Hematopoietic multipotent progenitor cell (in vitro differentiated cells): ENCODE measurements at places on chromosomes 1 and 21.

- no peak for DNase-seq
Observed at GRCh38 chr1:28833381-28833780, 21.4 kb downstream of the OPRD1 start.

- no peak for DNase-seq
Observed at GRCh38 chr1:6105763-6106162, 60.1 kb downstream of the KCNAB2 start.

DNA sequence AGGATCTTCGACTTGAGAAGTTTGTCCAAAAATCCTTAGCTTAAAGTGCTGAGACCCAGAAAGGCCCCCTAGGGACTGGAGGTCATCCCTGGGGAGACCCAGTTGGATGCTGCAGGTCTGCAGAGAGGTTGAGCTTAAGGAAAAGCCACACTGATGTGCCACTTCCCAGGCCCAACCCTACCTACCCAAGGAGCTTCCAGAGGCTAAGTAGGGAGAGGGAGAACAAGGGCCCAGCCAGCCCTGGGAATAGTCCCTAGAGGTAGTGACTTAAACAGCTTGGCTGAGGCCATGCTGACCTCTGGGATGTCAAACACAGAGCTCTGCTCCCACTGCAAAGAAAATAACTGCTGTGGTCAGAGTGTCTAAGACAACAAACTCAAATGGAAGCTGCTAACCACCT, 693.7 kb downstream of the MATN1 start:
- DNase-seq: no peak

DNA sequence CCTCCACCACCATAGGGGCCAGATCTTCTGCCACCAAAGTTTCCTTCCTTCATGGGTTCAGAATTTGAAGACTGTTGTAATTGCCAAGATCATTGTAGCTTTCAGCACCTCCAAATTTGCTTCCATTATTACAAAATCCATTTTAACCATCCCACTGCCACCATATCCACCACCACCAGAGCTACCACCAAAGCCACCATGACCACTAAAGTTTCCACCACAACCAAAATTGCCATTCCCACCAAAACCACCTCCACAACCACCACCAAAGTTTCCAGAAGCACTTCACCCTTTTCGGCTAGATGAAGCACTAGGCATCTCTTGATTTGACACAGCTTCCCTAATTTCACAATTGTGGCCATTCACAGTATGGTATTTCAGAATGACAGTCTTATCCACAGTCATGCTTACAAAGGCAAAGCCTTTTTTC, 45.2 kb downstream of the SLC30A7 start:
- DNase-seq: no peak

DNA sequence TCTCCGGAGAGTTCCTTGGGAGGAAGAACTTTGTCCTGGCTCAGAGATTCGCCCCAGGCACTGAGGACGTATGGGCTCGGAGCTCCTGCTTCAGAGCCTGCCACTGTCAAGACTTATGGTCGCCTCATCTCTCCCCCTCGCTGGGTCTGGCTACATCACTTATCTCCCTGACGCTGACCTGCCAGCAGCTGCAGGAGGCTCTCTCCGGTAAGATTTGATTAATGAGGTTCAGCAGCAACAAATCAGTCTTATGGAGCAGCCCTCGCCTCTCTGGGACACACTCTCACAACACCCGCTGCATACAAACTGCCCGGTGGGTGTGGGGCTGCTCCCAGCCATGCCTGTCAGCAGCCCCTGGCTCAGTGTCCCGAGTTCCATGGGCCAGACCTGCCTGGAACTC, 297.8 kb downstream of the RRAGC start:
- DNase-seq: no peak

DNA sequence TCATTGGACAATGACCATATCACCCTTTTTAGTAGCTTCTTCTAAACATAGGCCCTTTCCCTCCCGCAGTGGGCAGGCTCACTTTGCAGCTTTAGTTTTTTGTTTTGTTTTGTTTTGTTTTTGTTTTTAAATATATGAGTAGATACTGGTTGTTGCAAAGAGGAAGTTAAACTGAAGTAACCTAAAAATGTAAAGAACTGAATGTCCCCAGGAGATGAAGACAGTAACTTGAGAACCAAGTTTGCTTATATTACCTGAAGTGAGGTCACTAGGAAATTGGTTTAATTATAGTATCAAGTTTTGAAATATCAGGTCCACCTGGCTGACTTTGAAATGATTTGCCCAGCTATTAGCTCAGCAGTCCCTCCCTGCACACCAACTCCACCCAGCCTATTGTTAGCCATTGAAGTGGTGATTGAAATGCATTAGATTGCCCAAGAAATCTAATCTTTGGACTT, 18.2 kb downstream of the SMAP2 start:
- no peak for DNase-seq

DNA sequence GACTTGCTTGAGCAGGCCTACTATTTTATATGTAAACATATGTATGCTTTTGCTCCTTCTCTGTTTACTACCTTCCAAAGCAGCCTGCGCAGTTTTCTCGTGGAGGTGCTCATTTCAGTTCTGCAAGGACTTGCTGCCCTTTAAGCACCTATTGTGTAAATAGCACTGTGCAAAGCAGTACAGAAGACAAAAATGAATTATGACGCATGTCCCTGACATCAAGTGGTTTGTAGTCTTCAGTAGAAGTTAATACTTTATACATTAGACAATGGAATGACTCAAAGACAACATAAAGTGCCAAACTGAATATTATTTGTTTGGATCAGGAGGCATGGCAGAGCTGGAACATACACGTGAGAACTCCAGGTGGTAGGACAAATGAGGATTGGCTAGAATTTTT, 611.7 kb downstream of the LMO4 start:
- DNase-seq: no peak

DNA sequence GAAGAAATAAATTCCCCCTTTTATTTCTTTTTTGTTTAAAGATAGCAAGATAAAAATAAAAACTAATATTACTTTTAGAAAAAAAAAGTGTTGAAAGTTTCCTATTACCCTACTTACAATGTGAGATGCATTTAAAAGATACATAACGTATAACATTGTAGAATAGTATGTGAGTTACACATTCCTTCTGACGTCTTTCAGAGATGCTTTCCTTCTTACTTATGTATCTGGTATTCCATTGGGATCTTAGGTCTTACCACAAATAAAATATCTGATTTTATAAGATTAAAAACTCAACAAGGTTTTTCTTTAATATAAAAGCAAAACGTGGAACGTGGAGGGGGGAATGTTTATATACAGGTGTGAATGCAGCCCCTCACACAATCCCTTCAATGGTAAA, 147.2 kb upstream of the ETS2 start:
- no peak for DNase-seq

- DNase-seq: no peak
Observed at GRCh38 chr1:195336812-195337211, 1271.4 kb downstream of the KCNT2 start.

DNA sequence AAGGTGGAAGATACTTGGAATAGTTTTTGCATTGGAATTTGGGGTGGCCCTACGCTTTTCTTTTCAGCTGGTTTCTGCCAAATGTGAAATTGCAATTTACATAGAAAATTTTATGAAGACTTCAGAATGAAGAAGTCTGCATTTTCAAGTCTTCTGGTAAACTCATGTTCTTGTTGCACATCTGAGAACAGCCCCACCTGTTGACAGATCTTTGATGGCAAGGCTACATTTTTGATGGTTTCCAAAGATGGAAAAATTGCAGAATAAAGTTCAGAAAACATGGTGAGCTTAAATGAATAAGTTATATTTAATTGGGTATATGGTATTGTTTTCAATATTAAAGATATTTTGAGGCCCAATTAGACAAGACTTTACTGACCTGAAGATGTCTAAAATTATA, 25.4 kb downstream of the OLFM3 start:
- no peak for DNase-seq

GRCh38 chr1:181801617-181802016, 259.9 kb downstream of the ZNF648 start:
- no peak for DNase-seq

- DNase-seq: no peak
Observed at GRCh38 chr1:162649583-162649982, 17.3 kb downstream of the DDR2 start.

DNA sequence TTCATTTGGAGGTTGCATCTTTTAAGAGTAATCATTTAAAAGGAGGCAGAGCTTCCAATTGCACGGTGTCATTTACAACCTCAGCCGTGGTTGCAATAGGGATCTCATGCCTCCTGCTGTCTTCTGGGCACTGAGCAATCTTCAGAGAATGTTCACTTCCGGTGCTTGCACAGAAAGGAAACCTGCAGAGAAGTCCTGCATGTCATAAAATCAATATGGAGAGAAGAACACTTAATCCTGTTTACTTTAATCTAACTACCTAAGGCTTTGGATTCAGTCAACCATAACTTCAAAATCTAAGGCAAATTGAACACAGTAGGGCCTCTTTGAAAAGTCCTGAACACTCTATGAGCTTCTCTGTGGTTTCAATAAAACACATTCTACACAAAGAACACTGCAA, 11.3 kb upstream of the MAP10 start:
- DNase-seq: peak; percentile 48

DNA sequence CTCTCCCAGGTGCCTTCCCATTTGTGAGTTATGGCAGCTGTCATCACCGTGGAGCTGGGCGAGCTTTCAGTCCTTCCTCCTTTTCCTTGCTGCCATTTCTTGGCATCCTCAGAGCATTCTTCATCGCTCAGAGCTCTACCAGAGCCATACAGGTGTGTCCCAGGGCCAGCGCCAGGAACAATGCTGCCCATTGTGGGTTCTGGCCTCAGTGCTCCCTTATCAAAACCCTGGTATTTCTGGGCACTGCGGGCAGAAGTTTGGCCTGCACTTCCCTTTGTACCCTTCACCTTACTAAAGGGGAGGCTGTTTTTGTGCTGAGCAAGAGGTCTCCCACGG, 28.5 kb downstream of the RASSF5 start:
- no peak for DNase-seq

DNA sequence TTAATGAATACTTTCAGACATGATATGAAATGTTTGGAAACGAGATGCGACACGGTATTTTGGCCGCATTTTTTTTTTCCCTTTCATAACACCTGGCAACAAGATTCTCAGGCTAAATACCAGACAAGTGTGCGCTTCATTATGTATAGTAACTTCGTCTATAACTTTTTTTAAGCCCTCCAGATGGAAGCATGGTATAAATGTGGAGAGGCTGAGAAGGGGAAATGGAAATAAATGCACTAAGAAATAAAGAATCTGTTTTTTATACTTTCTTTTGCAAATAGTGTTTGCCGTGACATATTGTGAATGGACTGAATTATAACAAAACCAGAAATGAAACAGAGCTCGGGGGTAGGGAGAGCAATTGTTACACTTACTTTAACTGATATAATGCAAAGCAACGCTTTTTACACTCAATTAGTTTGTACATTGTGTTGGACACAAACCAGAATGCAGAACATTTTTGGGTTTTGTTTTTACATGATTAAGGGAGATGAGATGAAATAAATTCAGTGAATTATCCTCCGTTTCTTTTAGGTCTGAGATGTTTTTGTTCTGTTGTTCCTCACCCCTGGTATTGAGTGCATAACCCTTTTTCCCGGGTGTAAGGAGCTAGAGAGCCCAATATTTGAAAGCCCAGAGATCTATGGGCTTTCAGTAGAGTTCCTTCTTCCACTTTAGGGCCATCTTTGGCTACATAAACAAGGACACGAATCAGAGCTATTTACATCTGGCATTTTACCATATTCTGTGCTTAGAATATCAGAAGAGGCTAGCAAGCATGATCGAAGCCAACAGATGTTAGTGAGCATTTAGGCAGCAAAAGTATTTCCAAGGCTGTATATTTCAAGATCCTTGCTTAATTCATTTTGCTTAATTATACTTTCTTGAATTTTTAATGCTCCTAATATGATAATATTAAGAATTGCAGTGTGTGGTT, 478.0 kb downstream of the CAMTA1 start:
- DNase-seq: no peak

DNA sequence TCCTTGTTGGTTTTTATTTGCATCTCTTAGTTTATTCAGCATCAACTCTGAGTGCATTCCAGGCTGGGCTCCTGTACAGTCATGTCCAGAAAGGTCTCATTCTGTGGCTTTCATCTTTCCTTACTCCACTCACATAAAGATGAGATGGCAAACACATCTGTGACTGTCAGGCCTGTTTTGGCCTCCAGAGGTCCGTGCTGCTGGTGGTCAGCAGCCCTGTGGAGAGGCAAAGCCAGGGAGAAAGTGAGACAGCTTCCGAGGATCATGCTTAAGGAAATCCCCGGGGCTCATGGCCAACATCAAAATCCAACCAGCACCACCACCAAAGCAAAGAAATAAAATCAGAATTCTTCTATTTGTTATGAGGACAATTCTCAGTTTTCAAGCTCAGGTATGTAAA, 96.1 kb upstream of the HIVEP3 start:
- no peak for DNase-seq

DNA sequence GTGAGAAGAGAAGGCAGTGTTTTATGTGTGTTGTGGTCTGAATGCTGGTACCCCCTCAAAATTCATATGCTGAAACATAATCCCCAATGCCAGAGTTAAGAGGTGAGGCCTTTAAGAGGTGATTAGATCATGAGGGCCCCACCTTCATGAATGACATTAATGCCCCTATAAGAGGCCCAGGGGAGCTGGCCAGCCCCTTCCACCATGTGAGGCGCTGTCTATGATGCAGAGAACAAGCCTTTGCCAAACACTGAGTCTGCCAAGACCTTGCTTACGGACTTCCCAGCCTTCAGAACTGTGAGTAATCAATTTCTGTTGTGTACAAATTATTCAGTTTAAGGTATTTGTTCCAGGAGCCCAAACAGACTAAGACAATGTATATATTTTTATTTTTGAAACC, 20.2 kb downstream of the CAPZB start:
- DNase-seq: no peak

GRCh38 chr21:25986928-25987327, 183.6 kb downstream of the APP start:
- no peak for DNase-seq

- DNase-seq: no peak
Observed at GRCh38 chr1:230423261-230423660, 2.9 kb downstream of the PGBD5 start.

GRCh38 chr1:161709373-161709772, 2.3 kb downstream of the FCRLA start:
- no peak for DNase-seq

DNA sequence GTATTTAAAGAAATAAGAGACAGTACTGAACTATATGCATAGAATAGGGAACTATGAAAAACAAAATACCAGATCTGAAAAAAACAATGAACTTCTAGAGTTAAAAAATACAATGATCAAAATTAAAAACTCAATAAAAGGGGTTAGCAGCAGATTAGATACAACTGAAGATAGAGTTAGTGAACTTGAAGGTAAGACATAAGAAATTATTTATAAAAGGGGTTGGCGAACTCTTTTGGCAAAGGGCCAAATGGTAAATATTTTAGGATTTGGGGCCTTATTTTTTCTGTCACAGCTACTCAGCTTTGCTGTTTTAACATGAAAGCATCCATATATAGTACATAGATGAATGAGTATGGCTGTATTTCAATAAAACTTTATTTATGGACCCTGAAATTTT, 111.4 kb downstream of the ST3GAL3 start:
- no peak for DNase-seq

GRCh38 chr1:3052501-3052900, 16.5 kb upstream of the PRDM16 start:
- DNase-seq: no peak

- no peak for DNase-seq
Observed at GRCh38 chr1:169460191-169460833, 25.4 kb downstream of the SLC19A2 start.

GRCh38 chr1:94887106-94887505, 39.8 kb downstream of the CNN3 start:
- no peak for DNase-seq

- DNase-seq: no peak
Observed at GRCh38 chr21:43645136-43645891, 14.0 kb downstream of the HSF2BP start.
